ENCODE measurements at places on chromosomes 7 and 10.

GRCh38 chr10:67618116-67618515 is 77.9 kb downstream of the CTNNA3 start:
- no peak for DNase-seq

- no peak for DNase-seq
These were observed 45.2 kb upstream of the INSIG1 start for GRCh38 chr7:155252444-155252887.

- no peak for DNase-seq
These were observed 484.0 kb upstream of the GALNT17 start for GRCh38 chr7:70647801-70648498.

DNA sequence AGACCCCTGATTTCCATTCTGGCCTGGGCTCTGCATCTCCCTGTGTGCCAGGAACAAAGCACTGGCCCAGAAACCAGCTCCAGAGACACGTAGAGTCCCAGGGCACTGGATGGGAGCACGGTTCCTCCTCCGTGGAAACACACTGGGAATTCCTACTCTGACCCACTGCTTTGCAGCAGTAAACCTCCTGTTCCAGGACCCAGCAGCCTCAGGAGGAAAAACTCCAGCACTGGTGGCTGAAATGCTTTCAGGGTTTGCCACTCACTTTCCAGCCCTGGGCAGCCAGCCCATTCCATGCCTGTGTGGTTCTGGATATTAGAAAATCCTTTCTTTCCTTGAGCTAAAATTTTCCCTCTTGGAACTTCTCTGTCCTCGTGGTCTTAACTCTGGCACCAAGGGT is 58.0 kb downstream of the FAM171A1 start:
- DNase-seq = no peak

DNA sequence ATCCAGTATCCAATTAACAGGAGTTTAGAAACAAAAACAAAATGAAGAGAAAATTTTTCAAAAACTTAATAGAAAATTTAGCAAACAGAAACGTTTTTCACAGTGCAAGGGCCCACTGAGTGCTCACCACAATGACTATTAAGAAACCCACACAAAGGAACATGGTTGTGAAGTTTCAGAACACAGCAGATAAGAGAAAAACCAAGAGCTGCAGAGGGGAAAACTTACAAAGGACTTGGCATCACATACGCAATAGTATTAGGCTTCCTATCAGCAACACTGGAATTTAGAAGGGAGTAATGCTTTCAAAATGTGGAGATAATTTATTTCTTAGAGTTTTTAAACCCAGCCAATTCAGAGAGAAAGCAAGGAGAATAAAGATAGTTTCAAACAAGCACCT is 1.7 kb upstream of the C7orf25 start:
- no peak for DNase-seq

DNA sequence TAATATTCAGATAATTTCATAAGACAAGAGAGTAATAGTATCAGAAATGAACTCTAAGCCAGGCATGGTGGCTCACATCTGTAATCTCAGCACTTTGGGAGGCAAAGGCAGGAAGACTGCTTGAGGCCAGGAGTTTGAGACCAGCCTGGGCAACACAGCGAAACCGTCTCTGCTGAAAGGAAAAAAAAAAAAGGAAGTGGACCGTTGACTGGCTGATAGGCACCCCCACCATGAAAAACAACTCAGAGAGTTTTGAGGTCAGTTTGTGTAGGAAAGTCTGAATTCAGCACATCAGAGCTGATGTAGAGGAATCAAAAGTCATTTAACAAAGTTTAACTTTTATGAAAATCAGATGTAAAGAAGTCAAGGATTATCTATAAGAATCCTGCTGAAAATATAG is 63.2 kb upstream of the AMPH start:
- DNase-seq = no peak

GRCh38 chr10:117597216-117597615 is 54.7 kb downstream of the EMX2 start:
- no peak for DNase-seq
